ENCODE measurements at places on chromosomes 6 and 20.

DNA sequence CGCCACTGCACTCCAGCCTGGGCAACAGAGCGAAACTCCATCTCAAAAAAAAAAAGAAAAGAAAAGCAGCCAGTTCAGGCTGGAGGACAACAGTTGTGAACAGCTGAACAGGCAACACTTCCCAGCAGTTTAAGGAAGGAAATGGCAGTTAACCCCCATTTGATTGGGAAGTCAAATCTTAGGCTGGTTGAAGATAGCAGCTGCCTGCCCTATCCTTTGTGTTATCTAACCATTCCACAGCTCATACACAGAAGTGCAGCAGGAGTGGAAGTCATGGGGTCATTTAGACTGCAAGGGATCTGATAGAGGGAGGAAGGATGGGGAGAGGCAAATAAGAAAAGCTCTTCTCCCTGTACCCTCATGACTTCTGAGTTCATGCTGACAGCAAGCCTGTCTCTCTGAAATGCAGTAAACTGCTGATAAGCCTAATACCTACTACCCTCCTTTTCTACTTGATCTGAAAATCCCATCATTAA lies 35.3 kb downstream of the KCTD20 start:
- DNase-seq, result no peak

DNA sequence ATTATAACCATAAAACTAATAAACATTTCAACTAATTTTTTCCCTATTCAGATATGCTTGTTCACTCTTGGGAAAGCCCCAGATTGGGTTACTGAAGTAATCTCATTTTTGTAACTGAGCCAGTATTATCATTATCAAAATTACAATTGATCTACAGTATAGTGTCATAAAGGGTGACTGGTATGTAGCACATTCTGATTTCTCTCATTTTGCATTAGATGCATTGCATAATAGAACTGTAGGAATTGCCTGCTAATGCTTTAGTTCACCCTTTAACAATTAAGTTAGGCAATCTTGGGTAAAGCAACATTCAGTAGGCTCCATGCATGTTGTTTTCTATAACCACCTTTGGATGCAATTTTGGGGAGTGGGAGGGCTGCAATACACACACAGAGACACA lies 150.8 kb upstream of the FLRT3 start:
- no peak for DNase-seq

DNA sequence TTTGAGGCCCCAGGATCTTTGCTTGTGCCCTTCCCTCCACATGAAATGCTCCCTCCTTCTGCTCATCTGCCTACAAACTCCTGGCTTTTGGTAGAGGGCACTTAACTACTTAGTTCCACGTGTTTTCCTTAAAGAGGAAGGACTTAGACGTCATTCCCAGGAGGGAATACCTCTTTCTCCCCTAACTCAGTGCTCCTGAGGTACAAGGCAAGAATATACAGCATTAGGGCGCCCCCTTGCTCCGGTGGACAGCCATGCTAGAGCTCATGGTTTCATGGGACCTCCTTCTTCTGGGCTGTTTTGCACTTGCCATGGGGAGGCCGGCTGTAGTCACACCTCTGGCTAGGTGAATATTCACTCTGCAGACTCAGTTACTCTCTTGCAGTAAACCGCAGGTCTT lies 93.8 kb upstream of the LY86 start:
- peak; percentile 69 for DNase-seq

GRCh38 chr6:106272287-106272686 lies 53.3 kb downstream of the ATG5 start:
- DNase-seq, result no peak

GRCh38 chr6:21529431-21529830 lies 64.1 kb upstream of the SOX4 start:
- DNase-seq, result no peak

GRCh38 chr6:77930952-77931351 lies 278.1 kb downstream of the MEI4 start:
- no peak for DNase-seq

- peak; percentile 24 for DNase-seq
Observed at GRCh38 chr6:159969204-159969912, 476 bp downstream of the IGF2R start.

- no peak for DNase-seq
Observed at GRCh38 chr20:11267131-11267761, 593.4 kb upstream of the JAG1 start.

DNA sequence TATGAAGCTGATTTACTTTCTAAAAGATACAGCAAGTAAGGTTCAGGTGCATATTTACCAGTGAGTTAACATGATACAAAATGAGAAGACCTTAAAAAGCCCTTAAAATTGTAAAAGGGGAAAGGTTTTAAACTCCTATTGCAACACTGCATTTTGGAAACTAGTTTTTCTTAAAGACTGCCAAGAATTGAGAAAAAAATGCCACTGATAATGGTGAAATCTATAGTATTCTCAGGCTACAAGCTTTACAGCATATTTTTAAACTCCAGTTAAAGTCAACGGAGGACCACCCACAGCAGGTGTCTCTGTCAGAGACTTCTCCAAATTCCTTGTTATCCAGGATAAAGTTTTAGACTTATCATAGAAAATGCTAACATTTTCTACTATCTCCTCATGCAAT lies 53.6 kb downstream of the ELOVL5 start:
- DNase-seq, result no peak

- no peak for DNase-seq
Observed at GRCh38 chr6:125727216-125727615, 22.2 kb upstream of the HEY2 start.

- DNase-seq, result no peak
Observed at GRCh38 chr20:53020834-53021233, 48.7 kb downstream of the TSHZ2 start.

DNA sequence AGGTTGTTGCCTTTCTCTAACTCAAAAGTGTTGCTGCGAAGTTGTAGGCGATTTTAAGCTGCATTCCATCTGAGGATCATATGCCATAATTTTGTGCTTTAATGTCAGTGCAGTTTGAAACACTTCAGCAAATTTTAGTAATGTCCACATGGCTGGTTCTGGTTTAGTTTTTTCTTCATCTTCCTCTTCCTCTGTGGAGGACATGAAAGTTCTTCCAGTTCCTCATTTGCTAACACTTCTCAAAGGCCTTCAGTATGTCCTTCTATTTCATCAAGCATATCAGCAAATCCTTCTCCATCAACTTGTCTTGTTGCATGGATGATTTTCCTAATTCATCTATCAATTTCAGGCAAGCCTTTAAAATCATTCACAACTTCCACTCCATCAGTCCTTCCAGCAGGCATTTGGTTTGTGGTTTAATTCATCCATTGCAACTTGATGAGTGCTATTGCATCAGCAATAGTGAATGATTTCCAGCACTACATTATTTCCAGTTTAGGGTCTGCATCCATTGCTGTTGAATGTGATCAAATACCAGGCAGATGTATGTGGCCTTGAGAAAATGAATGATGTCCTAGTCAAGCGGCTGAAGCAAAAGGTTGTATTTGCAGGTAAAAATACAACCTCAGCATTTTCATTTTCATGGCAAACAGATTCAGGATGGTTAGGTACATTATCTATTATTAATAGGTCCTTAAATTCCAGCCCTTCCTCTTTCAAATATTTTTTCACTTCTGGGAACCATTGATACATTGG lies 20.2 kb downstream of the SHLD1 start:
- no peak for DNase-seq

DNA sequence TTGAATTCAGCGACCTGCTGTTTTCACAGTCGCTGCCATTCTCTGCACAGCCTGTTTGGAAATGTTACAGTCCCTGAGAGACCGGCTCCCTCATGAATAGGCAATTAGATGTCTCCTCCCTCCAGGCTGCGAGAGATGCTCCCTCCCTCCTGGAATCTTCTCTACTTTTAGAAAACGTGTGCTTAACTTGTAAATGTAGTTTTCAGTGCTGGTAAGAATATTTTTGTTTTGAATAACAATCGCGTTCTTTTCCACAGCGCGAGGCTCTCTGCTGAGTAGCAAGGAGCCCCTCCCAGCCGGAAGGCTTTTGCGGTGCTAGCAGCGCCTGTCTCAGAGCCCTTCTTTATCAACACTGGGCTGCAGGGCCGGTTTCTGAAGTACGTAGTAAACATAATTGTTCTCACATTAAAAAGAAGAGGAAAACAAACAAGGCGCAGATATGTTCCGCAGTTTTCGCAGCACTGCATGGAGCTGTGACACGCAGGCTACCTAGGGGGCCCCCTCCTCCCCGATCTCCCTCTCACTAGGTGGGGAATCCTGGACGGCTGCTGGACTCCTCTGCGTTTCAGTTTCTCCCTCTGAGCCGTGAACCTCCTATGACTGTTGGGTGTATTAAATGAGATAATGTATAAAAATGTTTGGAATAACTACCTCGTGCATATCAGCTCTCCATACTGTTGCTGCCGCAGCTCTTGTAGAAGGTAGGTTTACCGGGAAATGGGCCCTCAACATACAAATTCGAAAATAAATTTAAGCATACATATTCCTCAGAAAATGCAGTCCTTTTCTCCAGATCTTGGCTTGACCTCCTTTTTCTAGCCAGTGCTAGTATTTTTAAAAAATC lies 79.0 kb upstream of the SPACA1 start:
- no peak for DNase-seq
